T-helper 2 cell treated with Interferon-gamma antibody and Interleukin-4, amounts not matched to agents 100 ng/mL and 5 ng/mL, for 36 hours (primary cell): ENCODE measurements at places on chromosomes 2 and 18. TPM values are rescaled to one million over a fixed set of nuclear protein-coding genes. Genes with fewer than 3 reads are reported as not detected.

TFPI gene
- 0.11 TPM in 1 of 2 replicates, not detected in the other for total RNA-seq

CFC1 gene
- not detected in 2 replicates for total RNA-seq

NPHP1 gene
- not detected in 2 replicates for total RNA-seq

M1AP gene
- 0.09 TPM in 1 of 2 replicates, not detected in the other for total RNA-seq

ESPNL gene
- total RNA-seq = 0.05 and 0.14 TPM in 2 replicates

PLCD4 gene
- total RNA-seq = 0.30 and 0.48 TPM in 2 replicates

SLC9A2 gene
- total RNA-seq = 0.07 TPM in 1 of 2 replicates, not detected in the other

GPR55 gene
- total RNA-seq = 2.9 and 4.3 TPM in 2 replicates

HRH4 gene
- 2.0 and 2.7 TPM in 2 replicates for total RNA-seq
